ENCODE measurements at places on chromosomes 6 and 20. TPM values are rescaled to one million over a fixed set of nuclear protein-coding genes. Genes with fewer than 3 reads are reported as not detected.
A peak's percentile ranks its signal among the peaks of the same experiment; 100 is the strongest.

- H3K4me1 ChIP-seq, result peaks cover 91% of the 10 kb centered on the region
- no peak for DNase-seq
- no peak overlapping the region for H3K4me3 ChIP-seq
These were observed 1.8 kb upstream of the CST5 start for GRCh38 chr20:23881371-23881770.

Gene NKAIN4
- not detected for total RNA-seq

- H3K27ac ChIP-seq, result no peak overlapping the region
- H3K4me3 ChIP-seq, result no peak overlapping the region
- no peaks in the 10 kb centered on the region for H3K27me3 ChIP-seq
- no peak for DNase-seq
- no peaks in the 10 kb centered on the region for H3K36me3 ChIP-seq
- H3K4me1 ChIP-seq, result peaks cover 13% of the 10 kb centered on the region
These were observed 68.2 kb upstream of the STXBP5 start for GRCh38 chr6:147136057-147136456.

DNA sequence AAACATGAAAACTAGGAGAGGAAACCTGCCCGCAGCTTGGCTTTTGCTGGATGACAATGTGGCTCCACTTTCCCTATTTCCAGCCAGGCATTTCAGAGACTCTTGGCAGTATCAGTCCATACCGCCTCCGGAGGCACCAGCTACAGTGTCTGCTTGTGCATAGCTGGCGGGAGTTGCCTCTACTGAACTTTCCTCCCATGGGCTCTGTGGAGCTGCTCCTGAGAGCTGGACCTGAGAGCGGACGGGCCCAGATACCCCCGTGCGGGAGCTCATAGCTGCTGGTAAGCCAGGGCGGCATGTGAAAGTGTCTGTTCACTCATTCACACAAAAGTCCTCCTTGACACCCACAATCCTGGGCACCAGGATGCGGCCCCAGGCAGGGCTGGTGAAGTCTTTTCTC is 130.3 kb upstream of the PMEPA1 start:
- H3K4me1 ChIP-seq, result no peaks in the 10 kb centered on the region
- H3K27ac ChIP-seq, result no peak overlapping the region
- no peaks in the 10 kb centered on the region for H3K27me3 ChIP-seq
- H3K4me3 ChIP-seq, result no peak overlapping the region
- DNase-seq, result no peak

GRCh38 chr6:7155871-7156579 is 48.3 kb downstream of the RREB1 start:
- peak overlapping the region; percentile 26 for H3K27ac ChIP-seq
- H3K4me1 ChIP-seq, result peaks cover 50% of the 10 kb centered on the region
- DNase-seq, result no peak
- H3K27me3 ChIP-seq, result no peaks in the 10 kb centered on the region
- no peak overlapping the region for H3K4me3 ChIP-seq
- H3K36me3 ChIP-seq, result no peaks in the 10 kb centered on the region

DNA sequence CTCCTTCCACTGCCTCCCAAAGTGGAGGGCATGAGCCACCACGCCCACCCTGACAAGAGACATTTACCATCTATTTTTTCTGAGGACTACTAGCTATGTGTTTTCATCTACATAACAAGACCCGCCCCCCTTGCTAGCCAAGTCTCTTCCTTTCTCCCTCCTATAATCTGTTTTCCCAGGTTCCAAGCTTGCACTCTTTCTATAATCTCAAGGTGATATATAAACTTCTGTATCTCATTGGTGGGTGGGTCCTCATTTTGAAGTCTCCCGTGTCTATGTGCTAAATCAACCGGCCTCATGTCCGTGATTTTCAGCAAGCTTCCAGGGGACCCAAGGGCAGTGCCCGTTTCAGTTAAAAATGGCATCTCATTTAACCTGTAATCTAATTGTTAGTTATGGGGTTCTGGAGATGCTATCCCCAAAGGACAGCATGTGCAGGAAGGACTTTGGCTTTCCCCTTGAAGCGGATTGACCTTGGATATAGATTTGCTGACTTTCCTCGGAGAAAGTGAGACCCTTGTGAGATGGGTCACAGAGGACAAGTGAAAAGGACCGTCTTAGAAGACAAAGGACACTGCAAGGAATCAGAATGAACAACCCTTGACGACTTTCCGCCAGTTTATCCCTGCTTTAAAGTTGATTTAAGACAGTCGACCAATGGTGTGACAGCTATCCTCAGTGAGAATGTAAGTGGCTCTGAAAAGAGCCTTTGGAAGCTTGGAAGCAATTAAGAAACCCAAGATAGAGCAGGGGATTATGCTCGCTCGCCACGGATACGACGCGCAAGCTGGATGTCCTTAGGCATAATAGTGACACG is 22.4 kb downstream of the OR2B2 start:
- H3K36me3 ChIP-seq, result no peaks in the 10 kb centered on the region
- H3K27me3 ChIP-seq, result no peaks in the 10 kb centered on the region
- H3K27ac ChIP-seq, result no peak overlapping the region
- no peaks in the 10 kb centered on the region for H3K4me1 ChIP-seq

- H3K27me3 ChIP-seq, result no peaks in the 10 kb centered on the region
- no peaks in the 10 kb centered on the region for H3K36me3 ChIP-seq
- DNase-seq, result no peak
- H3K27ac ChIP-seq, result no peak overlapping the region
These were observed 441.9 kb downstream of the CD109 start for GRCh38 chr6:74137911-74138310.

DNA sequence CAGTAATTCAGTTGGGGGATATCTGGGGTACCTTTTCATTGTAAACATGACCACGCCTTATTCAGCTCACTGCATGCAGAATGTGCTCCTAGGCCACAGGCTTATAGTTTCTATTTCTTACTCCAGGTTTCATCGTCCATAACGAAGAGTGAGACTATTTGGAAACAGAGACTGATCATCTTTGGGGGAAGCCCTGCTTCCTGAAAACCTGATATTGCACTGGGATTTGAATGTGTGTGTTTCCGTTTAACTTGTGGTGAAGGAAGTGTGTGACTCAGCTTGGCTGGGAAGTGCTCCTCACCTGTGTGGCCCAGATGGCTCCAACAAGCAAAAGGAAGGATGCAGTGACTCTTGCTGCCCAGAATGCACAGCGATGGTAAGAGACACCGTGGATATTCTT is 19.6 kb upstream of the LTV1 start:
- DNase-seq, result no peak
- H3K27ac ChIP-seq, result no peak overlapping the region
- H3K4me1 ChIP-seq, result no peaks in the 10 kb centered on the region
- no peaks in the 10 kb centered on the region for H3K27me3 ChIP-seq
- H3K4me3 ChIP-seq, result no peak overlapping the region

Gene NNAT
- not detected for total RNA-seq

DNA sequence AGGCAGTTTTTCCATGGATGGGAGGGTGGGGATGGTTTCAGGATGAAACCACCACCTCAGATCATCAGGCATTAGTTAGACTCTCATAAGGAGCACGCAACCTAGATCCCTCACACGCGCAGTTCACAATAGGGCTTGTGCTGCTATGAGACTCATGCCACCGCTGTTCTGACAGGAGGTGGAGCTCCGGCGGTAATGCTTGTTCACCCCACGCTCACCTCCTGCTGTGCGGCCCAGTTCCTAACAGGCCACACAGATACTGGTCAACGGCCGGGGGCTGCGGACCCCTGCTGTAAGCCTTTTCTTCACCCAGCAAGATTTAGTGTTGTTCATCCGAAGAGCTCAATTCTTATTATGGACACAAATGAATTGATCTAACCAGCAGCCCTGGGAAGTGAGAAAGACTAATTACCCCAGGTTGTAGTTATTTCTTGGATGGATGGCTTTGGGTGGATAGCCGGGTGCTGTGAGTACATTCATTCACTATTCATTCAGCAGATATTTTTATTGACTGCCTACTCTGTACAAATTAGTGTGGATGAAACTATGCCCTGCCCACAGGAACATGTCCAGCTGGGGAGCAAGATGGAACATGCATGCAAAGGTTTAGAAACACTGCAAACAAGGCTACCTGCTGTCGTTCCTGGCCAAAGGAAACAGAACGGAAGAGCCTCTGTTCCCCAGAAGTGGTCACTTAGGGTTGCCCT is 57.2 kb downstream of the RIOK1 start:
- no peaks in the 10 kb centered on the region for H3K4me1 ChIP-seq
- DNase-seq, result no peak
- no peaks in the 10 kb centered on the region for H3K36me3 ChIP-seq
- no peak overlapping the region for H3K27ac ChIP-seq
- H3K4me3 ChIP-seq, result no peak overlapping the region
- H3K27me3 ChIP-seq, result no peaks in the 10 kb centered on the region

Gene CCN6
- total RNA-seq, result not detected

DNA sequence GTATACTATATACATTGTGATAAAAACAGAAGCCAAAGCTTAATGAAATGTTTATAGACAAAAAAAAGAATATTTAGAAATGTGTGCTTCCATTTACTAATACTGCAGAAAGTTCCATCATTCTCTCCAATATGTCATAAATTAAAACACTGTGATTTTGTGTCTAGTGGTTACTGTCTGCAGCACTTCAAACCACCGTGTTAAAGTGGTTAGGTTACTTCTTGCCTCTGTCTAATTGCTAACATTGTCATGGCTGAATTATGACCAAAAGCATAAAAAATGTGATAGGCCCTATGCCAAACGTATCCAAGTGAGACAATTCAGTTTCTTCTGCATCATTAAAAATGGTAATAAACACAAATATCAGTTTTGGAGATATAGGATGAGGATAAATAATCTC is 52.7 kb upstream of the CST5 start:
- H3K4me3 ChIP-seq, result no peak overlapping the region
- H3K36me3 ChIP-seq, result no peaks in the 10 kb centered on the region
- no peak overlapping the region for H3K27ac ChIP-seq
- H3K27me3 ChIP-seq, result no peaks in the 10 kb centered on the region
- H3K4me1 ChIP-seq, result no peaks in the 10 kb centered on the region
- no peak for DNase-seq

- H3K36me3 ChIP-seq, result no peaks in the 10 kb centered on the region
- no peaks in the 10 kb centered on the region for H3K27me3 ChIP-seq
- H3K27ac ChIP-seq, result no peak overlapping the region
- peaks cover 8% of the 10 kb centered on the region for H3K4me1 ChIP-seq
These were observed 152.7 kb upstream of the SLC22A16 start for GRCh38 chr6:110629153-110629552.

DNA sequence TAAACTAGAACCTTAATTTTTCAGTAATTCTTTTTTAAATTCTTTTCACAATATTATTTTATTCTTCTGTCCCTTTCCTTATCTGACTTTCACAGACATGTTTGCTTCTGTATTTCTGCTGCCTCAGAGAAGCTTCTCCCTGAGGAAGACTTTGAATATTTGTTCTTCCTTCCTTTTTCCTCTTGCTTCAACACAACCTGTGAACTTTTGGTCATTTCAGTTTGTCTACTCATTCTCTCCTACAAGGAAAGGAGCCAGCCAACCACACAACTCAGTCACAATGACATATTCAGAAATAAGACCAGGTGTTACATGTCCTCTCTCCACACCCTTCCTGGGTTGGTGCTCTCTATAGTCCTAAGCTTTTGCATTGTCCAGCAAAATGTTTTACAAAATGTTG is 310.4 kb downstream of the TFAP2B start:
- no peak overlapping the region for H3K4me3 ChIP-seq
- H3K27ac ChIP-seq, result no peak overlapping the region
- no peaks in the 10 kb centered on the region for H3K36me3 ChIP-seq
- DNase-seq, result no peak

Gene RAD21L1
- total RNA-seq, result 0.60 TPM

DNA sequence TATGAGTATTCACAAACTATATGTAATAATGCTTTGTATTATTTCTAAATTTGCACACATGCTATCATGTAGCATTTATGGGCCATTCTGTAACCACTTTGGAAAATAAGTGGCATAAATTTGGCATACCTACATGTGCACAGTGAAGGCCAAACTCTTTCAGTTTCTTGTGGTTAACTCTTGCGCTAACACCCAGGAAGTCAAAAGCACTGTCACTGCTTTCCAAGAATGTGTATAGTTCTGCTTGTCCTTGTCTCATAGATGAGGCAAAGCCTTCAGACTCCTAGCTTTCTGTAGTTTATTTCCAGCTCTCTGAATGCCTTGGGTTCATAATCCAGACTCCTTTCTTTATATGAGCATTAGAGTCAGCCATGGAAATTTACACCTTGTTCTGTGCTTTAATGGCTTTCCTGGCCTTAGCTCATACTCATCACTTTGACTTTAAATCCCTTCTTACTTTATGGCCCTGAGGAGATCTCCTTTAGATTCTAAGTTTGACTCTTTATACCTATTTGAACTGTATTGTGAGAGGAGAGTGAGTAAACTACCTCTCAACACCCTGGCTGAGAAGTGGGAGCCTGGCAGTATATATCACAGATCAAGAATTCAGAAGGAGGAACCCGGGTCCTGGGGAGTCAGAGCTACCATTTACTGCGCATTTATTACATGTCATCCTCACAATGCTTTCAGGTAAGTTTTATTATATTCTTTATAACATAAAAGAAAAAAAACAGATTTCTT is 949 bp upstream of the SLC17A3 start:
- no peaks in the 10 kb centered on the region for H3K27me3 ChIP-seq
- no peaks in the 10 kb centered on the region for H3K36me3 ChIP-seq

Gene BTNL2
- total RNA-seq, result not detected

GRCh38 chr6:80437801-80438200 is 331.3 kb downstream of the BCKDHB start:
- H3K27ac ChIP-seq, result no peak overlapping the region
- 0 out of 2 replicates have a peak, but pooled peaks cover 3% of the 10 kb centered on the region for H3K36me3 ChIP-seq
- H3K27me3 ChIP-seq, result no peaks in the 10 kb centered on the region
- no peak overlapping the region for H3K4me3 ChIP-seq
- no peak for DNase-seq

Gene TRMT11
- 26.0 TPM for total RNA-seq

- H3K4me1 ChIP-seq, result no peaks in the 10 kb centered on the region
- no peak overlapping the region for H3K4me3 ChIP-seq
- no peaks in the 10 kb centered on the region for H3K27me3 ChIP-seq
- H3K36me3 ChIP-seq, result peaks cover 19% of the 10 kb centered on the region
- H3K27ac ChIP-seq, result no peak overlapping the region
These were observed 34.1 kb upstream of the MYLK2 start for GRCh38 chr20:31785089-31785488.

DNA sequence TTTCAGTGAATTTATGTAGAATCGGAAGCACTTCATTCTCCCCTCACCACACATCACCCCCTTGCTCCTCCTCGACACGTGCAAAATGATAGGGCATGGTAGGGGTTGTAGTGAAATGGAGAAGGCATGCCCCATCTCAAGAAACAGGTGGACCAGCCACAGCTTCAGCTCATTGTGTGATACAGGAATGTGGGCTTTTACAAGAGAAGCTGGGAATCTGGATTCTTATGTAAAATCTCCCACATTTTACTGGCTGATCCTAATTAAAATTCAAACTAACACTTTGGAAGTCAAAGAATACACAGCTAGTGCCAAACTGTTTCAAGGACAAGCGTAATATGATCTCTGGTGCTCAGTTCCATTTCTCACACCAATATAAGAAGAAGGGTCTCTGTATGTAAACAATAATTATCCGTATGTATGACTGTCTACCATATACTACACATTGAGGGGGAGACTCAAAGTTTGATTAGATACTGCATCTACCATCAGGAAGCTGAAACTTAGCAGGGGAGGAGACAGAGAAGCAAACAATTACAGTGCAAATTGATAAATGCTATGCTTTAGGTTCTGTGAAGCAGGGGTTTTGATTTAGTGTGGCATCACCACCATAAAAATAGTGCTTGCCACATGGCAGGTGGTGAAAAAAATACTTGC is 24.3 kb upstream of the KIAA0408 start:
- H3K27me3 ChIP-seq, result no peaks in the 10 kb centered on the region
- peak overlapping the region; percentile 12 for H3K4me3 ChIP-seq
- DNase-seq, result no peak
- peak overlapping the region; percentile 62 for H3K27ac ChIP-seq
- peaks cover 45% of the 10 kb centered on the region for H3K4me1 ChIP-seq
- no peaks in the 10 kb centered on the region for H3K36me3 ChIP-seq

Gene EYA4
- 9.8 TPM for total RNA-seq

Measured in PC-9 (cell line).